Foreskin fibroblast (primary cell): ENCODE measurements at places on chromosomes 5 and 9.
A peak's percentile ranks its signal among the peaks of the same experiment; 100 is the strongest.

GRCh38 chr9:132590318-132591182 is 8.1 kb downstream of the BARHL1 start:
- no peak for DNase-seq

DNA sequence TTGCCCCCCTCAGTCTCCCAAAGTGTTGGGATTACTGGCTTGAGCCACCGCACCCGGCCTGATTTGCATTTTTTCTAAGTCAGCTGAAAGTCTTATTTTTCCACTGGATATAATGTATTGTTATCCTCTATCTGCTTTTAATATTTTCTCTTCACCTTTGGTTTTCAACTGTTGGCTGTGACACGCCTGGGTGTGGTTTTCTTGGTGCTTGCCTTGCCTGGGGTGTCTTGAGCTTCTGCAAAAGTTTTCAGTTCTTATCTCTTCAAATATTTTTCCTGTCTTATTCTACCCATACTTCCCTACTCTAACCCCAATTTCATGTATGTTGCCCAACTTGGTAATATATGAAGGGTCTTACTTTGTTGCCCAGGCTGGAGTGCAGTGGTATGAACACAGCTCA is 4.3 kb upstream of the MXD3 start:
- DNase-seq: no peak

- peak; percentile 48 for DNase-seq
These were observed 4.1 kb downstream of the EQTN start for GRCh38 chr9:27292659-27293405.

GRCh38 chr9:38071470-38072134 is 2.6 kb upstream of the SHB start:
- DNase-seq: no peak

DNA sequence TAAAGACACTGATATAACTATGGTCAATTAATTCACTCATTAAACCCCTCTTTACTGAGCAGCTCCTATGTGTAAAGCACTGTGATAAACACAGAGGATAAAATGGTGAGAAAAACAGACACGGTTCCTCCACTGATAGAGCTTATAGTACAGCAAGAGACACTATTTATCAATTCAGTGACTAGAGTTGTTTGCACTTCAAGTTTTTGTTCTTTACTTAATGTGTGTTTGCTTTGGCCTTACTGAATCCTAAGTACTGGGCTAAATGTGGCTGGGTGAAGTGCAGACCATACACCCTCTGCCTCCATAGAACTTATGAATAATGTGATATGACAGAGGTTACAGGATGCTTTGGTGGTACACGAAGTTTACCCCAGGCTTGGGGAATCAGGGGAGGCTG is 80.1 kb upstream of the ITGA1 start:
- no peak for DNase-seq

GRCh38 chr9:18360005-18360404 is 113.9 kb upstream of the ADAMTSL1 start:
- DNase-seq: no peak

DNA sequence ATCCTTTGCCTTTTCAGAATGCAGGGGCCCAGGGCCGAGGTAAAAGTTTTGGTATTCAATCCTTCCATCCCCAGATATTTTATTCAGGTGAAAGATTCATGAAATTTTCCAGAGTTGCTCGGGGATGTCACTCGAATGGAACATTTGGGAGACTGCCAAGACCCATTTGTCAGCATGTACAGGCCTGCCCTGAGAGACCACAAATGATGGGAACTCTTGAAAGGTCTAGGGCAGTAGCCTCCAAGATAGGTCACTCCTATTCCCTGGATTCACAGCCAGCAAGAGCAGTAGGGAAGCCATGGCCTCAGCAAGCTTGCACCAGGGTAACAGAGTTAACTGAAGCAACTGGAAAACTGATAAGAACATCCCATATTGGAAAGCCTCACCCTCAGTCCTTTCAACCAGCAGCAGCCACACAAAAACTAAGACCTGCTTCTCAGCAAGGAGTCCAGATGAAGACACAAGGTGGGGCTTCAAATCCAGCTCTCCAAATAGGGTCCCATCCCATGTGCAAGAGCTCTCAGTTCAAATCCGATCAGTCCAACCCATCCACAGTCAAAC is 12.5 kb downstream of the CARD6 start:
- DNase-seq: peak; percentile 17

- DNase-seq: no peak
These were observed 120.8 kb downstream of the GALNT10 start for GRCh38 chr5:154311362-154311761.

DNA sequence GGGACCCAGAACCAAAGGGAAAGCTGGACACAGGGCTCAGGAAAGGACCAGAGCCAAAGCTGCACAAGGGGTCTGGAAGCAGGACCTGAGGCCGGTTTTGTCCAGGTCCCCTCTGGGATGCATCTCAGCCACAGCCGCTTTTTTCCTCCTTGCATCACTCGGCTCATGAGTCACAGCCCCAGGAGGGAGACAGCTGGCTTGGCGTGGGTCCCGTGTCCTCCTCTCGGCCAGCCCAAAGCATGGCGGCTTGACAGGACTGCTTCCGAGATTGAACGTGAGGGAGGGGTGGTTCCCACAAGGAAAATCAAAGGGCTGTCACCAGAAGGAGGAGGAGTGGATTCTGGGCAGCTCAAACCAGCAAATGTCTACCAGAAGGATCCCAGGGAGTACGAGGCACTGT is 56.7 kb upstream of the CPLX2 start:
- peak; percentile 85 for DNase-seq

DNA sequence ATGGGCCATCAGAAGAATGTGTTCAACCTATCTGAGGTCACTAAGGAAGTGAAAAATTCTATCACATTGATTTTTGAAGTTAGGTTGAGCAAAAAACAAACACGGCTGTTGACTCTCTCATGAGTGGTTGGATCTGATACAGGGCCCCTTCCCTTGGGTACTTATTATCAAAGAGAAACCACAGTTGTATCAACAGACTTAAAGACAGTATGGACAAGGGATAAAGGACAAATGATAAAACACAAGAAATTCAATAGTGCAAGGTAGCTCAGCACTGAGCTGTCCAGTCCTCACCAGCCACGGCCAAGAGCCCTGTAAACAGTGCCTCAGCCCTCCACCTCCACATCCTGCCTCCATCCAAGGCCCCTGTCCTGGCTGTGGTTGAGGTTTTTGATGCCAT is 86.9 kb downstream of the UBE2QL1 start:
- DNase-seq: no peak

DNA sequence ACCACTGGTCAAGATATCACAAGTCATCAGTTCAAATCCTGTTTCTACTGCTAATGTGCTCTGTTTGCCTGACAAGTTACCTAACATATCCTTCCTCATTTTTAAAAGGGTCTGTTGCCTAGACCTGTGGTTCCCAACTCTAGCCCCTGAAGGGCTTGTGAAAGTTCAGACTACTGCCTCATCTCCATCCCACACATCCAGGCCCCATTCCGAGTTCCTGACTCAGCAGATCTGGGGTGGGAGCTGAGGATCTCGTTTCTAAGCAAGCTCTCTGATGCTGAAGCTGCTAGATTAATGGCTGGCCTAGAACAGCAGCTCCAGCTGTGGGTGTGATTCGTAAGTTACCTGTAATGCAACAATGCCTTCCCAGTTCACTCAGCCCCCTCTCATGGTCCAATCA is 32.5 kb downstream of the S1PR3 start:
- no peak for DNase-seq

DNA sequence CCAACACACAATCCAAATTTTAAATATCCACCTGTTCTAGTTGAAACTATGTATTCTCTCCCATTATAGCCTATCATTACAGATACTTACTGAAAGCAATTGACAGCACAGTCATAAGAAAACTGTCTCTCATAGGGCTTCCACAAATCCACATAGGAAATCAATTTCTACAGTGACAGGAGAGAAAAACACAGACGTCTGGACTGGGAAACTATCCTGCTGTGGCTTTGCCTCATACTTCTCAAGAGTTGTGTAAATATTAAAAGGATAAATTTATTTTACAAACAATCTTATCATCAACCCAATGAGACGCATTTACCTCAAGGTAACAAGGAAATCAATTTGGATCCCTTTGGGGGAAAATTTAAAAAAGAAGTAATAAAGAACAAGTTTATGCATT is 517.5 kb downstream of the EFNA5 start:
- no peak for DNase-seq

DNA sequence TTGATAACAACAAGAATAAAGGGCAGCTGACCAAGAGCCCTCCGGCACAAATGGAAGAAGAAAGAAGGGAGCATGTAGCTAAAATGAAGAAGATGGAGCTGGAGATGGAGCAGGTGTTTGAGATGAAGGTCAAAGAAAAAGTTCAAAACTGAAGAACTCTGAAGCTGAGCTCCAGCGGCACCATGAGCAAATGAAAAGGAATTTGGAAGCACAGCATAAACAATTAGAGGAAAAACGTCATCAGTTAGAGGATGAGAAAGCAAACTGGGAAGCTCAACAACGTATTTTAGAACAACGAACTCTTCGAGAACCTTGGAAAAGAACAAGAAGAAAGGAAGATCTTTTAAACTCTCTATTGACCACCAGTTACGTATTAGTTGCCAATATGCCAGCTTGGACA is 100.9 kb downstream of the GABBR2 start:
- peak; percentile 35 for DNase-seq

GRCh38 chr5:43123887-43124286 is 3.2 kb downstream of the ZNF131 start:
- DNase-seq: no peak

- DNase-seq: peak; percentile 63
These were observed 8.5 kb upstream of the FEM1C start for GRCh38 chr5:115553082-115553481.

DNA sequence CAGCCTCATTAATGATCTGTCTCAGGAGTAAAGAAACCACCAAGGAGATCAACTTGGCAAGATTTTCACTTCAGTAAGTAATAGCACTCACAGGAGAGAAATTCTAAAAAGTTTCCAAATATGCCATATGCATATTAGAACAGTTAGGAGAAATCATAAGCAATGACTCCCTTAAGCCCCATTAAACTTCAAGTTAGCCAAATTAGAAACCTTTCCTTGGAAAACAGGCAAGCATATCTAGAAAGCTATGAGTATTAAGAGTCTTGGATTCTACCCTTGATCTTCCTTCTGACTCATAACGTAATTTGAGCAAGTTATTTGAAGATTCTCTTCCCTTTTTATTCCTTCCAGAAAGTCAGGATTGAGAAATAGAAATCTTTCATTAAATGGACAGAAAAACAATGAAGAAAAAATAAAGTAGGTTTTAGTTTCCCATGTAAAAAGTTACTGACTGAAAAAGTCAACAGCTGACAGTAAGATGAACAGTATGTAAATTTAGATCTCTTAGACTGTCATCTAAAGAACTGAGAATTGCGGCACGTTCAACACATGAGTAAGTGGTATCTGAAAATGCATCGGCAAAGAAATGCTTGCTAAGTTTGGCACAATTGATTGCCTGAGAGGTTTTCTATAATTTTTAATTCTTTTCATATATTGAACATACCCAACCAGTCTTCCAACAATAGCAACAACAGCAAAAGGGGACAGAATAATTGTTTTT is 565.7 kb upstream of the FTMT start:
- DNase-seq: peak; percentile 4

DNA sequence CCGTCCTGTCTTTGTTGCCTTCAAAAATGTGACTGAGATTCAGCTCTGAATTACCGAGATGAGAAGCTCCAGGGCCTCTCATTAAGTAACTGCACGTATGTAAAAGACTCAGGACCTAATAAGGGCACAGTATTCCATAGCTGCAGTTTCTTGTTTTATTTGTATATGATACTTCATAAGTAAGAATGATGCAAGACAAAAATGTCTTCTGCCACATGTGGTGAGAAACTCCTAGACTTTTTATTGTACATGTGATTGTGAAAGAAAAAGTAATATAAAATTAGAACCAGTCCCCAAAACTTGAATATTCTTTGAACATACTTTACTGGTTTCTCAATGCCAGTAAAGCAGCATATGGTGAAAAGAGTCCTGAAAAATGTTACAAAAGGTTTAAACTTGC is 110.1 kb upstream of the OTULINL start:
- DNase-seq: no peak

GRCh38 chr5:154285661-154286408 is 95.3 kb downstream of the GALNT10 start:
- DNase-seq: peak; percentile 62

DNA sequence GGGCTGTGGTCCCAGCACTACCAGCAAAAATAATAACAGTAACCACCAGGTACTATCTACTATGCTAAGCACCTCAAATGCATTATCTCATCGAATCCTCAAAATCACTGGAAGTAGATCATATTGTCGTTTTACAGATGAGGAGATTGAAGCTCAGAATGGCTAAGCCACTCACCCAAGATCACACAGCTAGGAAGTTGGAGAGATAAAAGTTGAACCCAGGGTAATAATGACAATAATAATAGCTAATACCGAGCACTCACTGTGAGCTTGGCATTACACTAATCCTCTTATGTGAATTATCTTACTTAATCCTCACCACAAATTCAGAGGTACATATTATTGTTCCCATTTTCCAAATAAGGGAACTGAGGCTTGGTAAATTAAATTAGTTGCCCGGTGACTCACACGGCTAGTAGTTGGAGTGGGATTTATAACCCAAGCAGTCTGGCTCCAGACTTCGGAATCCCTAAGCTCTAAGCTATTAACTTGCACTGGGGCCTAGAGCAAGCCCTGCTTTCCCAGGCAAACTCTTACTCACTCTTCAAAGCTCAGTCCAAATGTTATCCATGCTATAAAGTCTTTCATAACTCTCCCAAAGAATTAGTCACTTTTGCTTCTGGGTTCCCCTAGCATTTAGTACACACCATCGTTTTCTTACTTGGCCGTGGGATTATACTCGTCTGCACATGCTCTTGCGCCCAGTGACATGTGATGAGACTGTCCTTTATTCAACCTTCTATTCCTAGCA is 3.8 kb downstream of the ARSI start:
- DNase-seq: peak; percentile 93

- DNase-seq: no peak
These were observed 431.3 kb upstream of the ITGA1 start for GRCh38 chr5:52356311-52356918.

- DNase-seq: no peak
These were observed 10.8 kb upstream of the STOM start for GRCh38 chr9:121380846-121381245.
